Stimulated activated CD4-positive, alpha-beta T cell treated with anti-CD3 and anti-CD28 coated beads, Interleukin-2, amount 100 ng/mL, for 24 hours (primary cell): ENCODE measurements at places on chromosomes 1 and 21.

DNA sequence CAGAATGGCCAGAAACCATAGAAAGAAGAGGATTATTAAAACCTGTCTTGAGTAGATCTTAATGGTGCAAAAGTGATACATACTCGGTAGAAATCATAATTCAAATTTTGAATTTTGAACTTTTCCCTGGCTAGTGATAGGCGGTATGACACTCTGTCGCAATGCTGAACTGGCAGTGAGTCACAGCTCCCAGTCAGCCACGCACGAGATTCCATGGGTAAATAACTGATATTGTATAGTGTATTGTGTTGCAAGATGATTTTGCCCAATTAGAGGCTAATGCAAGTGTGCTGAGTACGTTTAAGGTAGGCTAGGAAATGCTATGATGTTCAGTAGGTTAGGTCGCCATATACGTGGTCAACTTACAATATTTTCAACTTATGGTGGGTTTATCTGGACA, 207.0 kb downstream of the SIPA1L2 start:
- no peak for DNase-seq

- no peak for DNase-seq
Observed at GRCh38 chr1:84688463-84689061, 1.7 kb downstream of the SSX2IP start.

GRCh38 chr1:11784993-11785769, 20.6 kb downstream of the MTHFR start:
- peak; percentile 59 for DNase-seq

GRCh38 chr1:18638835-18639364, 8.3 kb downstream of the PAX7 start:
- DNase-seq = no peak

- no peak for DNase-seq
Observed at GRCh38 chr1:209783386-209783785, 973 bp downstream of the C1orf74 start.

DNA sequence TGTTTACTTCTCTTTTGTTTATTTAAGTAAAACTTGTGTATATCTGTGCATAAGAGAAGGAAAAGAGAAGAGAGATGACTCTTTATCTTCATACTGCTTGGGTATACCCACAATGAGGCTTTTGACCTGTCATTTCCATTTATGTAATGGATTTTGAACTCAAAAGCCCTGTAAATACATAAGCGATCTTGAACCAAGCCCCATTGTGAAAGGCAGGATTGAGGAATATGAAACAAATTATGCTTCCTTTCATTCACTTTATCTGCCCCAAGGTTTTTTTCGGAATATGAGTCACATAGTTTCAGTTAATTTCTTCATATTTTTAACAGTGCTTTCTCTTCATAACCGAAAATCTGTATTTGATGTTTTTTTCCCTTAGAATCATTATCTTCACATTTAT, 21.4 kb downstream of the CNST start:
- no peak for DNase-seq
